Stomach (tissue), 19 donors: ENCODE measurements at places on chromosomes 7 and 10.
A peak's percentile ranks its signal among the peaks of the same experiment; 100 is the strongest.

DNA sequence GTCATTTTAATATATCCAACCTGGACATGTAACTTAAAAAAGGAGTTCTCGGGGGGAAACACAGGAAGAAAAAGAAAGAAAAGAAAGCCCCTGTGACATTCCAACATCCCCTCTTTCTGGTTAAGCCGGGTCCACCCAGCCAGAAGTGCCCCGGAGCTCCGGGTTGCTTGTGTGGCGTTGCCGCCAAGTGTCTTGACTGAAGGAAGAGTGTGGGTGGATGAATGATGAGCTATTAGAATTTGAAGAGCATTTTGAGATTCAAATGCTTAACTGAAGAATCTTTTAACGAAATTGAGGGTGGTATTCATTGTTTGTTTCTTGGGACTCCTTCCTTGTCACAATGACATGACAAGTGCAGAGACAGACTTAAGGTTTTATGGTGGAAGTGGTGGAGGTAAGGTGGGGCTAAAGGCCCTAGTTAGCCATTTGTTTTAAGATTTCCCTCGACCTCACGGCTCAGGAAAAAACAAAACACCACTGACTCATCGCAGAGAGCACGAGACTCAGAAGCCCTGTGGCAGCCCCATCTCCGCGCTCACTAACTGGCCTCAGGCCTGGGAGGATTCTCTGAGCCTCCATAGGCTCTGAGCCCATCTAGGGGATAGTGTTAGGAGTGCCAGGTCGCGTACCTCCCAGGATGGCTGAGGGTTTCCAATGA lies 1.8 kb upstream of the GLI3 start:
- DNase-seq: no peak

DNA sequence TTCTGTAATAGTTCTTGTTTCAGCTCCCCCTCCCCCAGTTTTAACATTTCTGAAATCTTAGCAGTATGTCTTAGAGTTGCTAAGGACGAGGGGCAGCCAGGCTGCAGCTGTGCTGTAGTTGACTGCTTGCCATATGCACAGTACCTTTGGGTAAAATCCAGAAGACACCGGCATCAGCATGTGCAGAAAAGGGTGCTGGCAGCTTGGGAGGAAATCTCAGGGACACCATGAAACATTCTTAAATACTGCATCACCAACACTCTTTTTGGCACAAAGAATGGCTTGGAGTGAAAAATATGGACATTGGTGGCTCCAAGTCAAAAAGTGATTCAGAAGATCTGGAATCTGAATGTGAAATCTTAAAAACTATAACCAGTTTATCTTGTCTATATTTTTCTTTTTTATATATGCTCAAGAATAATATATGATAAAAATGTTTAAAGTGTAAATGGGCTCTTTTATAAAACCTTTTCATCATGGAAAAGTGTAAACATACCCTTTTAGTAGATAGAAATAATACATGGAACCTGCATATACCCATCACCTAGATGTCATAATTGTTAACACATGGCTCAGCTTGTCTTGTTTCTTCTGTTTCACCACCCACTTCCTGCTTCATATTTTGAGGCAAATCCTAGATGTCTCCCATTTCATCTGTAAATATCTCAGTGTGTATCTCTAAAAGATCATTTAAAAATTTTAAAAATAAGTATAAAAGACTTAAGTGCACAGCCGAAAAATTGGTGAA lies 34.4 kb upstream of the ARMS2 start:
- DNase-seq: peak; percentile 21

DNA sequence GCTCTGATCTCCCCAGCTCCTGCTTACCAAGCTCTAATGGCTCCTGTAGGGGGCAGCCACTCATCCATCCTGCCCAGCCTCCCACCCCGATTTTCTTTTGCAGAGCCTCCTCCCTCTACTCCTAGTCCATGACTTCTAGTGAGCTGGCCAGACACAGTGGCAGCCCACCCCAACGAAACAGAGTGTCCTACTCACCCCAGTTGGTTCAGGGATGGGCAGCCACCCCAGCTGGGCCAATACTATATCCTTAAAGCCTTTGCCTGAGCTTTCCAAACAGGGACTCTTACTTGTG lies 77.1 kb downstream of the GRID1 start:
- DNase-seq: no peak

- DNase-seq: peak; percentile 57
These were observed 1.7 kb downstream of the PTPRN2 start for GRCh38 chr7:158585721-158586498.

DNA sequence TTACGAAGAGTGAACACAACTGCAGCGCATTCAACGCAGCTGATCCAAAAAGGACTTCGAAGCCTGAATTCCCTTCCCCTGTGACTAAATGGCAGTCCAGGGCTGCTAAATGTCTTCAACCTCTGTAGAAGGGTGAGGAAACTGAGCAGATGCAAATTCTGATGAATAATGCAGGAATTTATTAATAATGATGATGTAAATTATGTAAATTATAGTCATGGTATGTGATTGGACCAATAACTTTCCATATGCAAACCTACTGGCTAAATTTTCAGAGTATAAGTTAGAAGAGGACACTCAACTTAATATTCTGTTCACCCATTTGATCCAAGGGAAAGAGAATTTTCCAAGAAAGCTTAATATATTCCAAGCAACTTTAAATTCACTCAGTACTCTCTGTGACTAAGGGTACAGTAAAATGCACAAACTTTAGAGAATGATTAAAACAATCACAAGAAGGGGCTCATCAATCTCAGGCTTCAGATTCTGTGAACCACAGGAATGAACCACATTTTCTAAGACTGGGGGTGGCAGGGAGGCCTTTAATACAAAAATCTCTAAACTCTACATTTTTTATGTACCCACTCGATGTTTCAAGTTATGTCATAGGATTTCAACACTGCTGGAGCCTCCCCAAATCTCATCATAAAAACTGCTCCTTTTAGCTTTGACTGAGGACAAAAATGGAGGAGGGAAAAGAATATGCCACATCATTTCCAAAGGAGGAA lies 3.5 kb downstream of the FGFR2 start:
- DNase-seq: no peak

- DNase-seq: no peak
These were observed 940 bp downstream of the NSMCE4A start for GRCh38 chr10:121974019-121974534.

DNA sequence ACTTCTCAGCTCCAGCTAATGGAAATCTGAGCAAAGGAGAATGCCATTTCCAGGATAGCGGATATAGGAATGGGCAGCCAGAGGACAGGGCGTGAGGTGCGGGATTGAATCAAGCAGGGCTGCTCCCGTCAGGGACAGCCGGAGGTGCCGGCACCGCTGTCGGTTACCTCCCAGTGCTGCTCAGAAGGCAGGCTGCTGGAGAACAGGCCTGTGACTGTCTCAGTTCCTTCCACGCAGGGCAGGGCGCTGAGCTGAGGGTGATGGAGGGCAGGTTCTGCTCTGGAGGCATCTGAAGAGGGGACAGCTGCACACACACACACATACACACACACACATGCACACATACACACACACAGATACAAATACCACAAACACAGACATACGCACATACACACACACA lies 111.1 kb downstream of the DOCK1 start:
- no peak for DNase-seq

DNA sequence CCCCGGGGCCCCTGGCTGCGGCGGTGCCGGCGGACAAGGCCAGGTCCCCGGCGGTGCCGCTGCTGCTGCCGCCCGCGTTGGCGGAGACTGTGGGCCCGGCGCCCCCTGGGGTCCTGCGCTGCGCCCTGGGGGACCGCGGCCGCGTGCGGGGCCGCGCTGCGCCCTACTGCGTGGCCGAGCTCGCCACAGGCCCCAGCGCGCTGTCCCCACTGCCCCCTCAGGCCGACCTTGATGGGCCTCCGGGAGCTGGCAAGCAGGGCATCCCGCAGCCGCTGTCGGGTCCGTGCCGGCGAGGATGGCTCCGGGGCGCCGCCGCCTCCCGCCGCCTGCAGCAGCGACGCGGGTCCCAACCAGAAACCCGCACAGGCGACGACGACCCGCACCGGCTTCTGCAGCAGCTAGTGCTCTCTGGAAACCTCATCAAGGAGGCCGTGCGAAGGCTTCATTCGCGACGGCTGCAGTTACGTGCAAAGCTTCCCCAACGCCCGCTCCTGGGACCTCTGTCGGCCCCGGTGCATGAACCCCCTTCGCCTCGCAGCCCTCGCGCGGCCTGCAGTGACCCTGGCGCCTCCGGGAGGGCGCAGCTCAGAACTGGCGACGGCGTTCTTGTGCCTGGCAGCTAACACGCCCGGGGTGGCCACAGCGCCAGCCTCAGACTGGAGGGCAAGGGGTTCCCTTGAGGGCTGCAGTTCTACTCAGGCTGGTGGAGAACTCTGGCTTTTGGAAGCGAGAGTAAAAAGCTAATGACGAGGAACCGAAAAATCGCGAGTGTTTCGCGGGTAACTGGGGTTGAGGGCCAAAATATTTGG lies 804 bp downstream of the FRAT1 start:
- peak; percentile 70 for DNase-seq
